ENCODE measurements at places on chromosomes 5 and 9.

DNA sequence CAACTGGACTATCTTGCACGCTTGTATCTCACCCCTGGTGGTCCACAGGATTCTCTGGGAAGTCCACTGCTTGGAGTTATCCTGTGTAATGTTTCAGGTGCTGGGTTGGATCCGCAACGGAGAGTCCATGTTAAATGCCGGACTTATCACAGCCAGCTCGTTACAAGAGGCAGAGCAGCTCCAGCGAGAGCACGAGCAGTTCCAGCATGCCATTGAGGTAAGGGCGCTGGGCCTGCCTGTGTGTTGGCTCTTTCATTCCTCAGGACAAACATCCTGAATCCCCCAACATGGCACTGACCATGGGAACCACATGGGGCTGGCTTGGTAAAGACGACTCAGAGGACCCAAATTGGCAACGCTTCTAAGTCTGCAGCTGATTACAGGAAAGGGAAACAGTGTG lies 214.8 kb upstream of the OTULINL start:
- no peak for DNase-seq

DNA sequence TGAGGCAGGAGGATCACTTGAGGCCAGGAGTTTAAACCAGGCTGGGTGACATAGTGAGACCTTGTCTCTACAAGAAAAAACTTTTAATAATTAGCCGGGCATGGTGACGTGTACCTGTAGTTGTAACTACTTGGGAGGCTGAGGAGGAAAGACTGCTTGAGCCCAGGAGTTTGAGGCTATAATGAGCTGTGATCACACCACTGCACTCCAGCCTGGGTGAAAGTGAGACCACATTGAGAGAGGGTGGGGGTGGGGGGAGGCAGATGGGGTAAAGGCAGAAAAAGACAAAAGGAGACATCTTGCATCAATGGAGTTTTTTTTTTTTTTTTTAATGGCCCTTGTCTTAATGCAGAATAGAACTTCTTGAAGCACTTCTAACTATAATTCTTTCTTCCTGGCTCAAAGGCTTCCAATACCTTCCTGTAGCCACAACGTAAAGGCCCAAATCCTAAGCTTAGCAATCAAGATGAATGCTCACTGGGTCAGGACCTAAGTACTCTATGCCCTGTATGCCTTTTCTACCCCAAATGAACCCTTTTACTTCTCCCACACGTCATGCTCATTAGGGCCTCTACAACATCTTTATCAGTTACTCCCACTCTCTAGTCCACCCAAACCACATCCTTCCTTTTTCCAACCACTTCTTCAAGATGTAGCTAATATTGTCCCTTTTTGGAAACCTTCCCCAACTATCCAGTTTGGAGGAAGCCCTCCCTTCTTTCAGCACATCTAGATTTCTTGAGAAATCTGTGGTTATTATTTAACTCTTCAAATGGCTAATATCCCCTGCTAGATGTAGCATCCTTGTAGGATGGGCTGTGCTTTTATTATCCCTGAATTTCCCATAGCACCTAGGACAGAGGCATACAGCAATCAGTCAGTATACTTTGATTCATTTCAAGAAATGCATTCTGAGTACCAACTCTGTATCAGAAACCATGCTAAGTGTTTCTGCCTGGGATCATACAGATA lies 40.8 kb downstream of the CSF2 start:
- DNase-seq: no peak

DNA sequence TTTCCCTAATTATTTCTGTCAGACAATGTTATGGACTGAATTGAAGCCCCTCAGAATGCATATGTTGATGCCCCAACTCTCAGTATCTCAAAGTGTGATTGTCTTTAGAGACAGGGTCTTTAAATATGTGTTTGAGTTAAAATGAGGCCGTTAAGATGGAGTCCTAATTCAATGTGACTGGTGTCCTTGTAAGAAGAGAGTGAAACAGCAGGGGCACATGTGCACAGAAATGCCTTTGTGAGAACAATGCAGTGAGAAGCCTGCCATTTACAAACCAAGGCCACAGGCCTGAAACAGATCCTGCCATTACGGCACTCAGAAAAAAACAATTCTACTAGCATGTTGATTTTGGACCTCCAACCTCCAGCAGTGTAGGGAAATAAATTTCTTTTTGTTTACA lies 483.0 kb upstream of the DMAC1 start:
- DNase-seq: no peak

DNA sequence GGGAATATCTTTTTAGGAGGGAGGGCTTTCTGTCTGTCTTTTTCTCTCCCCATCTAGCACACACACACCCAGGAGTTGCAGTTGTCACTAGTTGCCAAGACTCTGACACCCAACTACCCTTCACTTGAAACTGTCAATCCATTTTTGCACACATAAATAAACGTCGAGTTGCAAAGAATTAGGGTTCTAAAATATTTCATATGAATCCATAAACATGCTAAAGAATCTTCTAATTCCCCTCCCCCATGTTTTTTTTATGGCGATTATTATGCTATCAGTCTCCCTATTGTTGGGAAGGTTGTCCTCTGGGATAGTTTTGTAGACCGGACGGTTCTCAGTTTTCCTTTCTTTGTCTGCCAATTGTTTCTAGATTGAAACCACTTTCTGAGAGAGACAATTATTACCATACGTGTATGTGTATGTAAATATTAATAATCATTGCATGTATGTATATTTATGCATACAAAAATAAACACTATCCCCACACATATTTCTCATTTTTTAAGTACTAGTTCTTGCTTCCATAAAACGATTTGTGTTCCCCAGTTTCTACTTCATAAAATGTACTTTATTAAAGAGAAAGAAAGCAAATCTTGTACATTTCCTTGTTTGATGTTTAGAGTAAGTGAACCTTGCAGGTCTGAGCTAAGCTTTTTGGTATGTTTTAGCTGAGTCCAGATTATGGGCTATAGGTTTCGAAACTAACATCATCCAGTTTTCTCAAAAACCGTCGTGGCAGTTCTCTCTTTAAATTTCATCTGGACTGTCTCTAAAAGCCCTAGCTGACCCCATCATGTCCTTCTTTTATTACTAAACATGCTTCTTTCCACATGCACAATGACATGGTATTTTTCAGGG lies 165.0 kb upstream of the MPDZ start:
- no peak for DNase-seq

DNA sequence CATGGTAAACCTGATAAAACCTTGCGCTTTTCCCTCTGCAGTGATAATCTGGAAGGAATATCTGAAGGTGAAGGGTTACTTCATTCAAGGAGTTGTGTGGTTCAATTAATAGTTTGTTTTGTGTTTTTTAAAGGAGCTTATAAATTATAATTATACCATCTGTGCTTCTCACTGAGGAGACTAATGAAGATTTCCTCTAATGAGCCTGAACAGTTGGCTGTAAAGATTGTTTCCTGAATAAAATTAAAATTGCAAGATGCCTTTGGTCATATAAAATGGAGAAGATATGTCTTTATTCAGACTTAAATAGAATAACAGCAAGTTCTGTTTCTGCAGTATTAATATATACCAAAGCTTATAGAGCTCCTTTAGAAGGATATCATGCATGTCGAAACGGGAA lies 59.9 kb downstream of the GAPVD1 start:
- no peak for DNase-seq

- DNase-seq: no peak
These were observed 310.2 kb downstream of the ARHGAP26 start for GRCh38 chr5:143080407-143080806.

DNA sequence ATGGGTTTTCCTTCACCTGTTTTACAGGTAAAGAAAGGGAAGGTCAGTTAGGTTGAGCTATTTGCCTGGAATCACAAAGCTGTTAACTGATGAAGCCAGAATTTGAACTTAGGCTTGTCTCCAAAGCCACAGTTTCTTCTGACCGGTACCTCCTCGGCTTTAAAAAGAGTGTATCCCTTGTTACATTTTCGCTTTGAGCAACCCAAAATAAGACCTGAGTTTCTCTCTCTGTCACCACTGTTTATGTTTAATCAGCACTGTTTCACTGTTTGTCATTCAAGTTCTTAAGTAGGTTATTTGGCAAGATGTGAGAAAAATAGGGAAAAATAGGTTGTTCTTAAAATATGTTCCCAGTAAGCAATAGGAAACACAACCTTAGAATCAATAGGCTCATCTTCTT lies 84.6 kb downstream of the VCAN start:
- DNase-seq: no peak

GRCh38 chr5:124998520-124998919 lies 252.1 kb upstream of the ZNF608 start:
- no peak for DNase-seq

DNA sequence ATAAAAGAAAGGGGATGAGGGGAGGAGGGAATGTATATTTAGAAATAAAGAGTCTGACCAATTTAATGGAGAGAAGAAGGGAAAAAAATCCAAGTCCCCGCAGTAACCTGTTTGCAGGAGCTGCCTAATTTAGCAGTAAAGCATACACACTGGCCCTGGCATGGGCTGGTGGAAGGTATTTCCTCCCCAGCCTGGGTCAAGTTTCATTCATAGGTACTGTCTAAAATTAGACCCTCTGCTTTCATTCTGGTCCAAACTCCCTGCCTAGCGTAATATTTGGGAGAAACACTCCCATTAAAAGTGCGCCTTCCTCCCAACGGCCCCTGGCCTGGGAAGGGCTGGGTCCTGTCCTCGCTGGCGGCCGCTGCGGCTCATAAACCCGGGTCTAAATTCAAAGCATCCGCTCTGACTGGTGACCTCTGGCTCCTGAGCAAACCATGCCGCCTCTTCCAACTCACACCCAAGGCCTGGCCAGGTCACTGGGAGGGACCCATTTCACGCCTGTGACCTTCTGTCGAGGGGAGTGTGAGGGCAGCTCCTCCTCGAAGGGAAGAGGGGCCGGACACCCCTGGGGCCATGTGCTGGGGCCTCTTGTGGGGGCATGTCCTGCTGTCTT lies 123.2 kb downstream of the FGF18 start:
- no peak for DNase-seq

GRCh38 chr9:81787747-81788632 lies 98.6 kb upstream of the TLE1 start:
- peak; percentile 73 for DNase-seq

DNA sequence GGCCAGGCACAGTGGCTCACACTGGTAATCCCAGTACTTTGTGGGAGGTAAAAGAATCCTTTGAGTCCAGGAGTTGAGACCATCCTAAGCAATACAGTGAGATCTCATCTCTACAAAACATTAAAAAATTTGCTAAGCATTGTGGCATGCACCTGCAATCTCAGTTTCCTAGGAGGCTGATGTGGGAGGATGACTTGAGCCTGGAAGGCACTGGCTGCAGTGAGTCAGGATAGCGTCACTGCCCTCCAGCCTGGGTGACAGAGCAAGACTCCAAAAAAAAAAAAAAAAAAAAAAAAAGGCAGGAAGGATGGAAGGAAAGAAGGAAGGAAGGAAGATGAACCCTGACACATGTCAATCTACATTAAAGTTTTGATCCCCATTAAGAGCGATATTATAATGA lies 1452.2 kb upstream of the ACO1 start:
- no peak for DNase-seq

DNA sequence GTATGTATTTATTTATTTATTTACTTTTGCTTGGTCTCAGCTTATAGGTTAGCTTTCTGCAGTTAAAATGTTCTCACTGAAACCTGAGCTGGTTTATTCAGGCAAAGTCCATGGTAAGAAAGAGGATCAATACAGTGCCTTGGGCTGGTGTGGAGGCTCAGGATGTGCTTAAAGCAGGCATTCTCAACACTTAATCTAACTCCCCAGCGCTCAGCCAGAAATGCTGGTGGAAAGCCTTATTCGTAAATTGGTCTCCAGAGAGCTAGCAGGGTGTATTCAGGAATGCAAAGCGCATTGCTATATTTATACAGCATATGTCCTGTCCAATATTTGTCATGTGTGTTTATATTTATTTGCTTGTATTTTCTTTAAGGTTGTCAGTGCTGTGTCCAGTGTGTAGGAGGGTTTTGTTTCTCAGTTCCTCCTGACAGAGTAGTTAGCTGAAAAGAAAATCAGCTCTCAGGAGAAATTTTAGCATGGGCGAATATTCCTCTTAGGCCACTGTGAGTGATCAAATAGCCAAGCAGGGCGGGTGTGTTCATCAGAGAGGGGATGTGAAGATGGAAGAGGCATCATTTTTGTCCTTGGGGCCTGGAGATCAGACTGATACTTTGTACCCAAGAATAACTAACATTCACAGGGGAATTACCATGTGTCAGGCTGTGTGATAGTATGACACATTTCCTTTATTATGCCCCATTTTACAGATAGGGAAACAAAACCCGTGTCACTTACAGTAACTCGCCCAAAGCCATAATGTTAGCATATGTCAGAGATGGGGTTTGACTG lies 65.8 kb downstream of the DOCK2 start:
- DNase-seq: no peak

GRCh38 chr5:18380729-18381362 lies 746.6 kb downstream of the TAF11L14 start:
- DNase-seq: no peak

GRCh38 chr5:158406884-158407823 lies 548.2 kb upstream of the CLINT1 start:
- no peak for DNase-seq

DNA sequence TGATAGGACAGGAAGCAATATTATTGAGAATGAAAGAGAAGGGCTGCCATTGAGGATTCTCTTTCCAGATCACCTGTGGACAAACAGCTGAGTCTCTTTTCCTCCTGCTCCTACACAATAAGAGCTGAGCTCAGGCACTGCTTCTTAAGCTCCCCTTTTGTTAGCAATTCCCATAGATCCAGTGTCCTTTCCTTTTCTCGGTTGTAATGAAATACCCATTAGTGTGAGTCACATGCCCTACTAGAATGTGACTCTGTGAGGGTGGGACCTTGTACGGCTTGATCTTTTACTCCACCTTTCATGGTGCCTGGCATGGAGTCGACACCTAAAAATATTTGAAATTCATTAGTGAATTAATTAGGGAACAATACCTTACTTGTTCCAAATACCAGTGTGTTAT lies 269.2 kb downstream of the NR3C1 start:
- DNase-seq: no peak

DNA sequence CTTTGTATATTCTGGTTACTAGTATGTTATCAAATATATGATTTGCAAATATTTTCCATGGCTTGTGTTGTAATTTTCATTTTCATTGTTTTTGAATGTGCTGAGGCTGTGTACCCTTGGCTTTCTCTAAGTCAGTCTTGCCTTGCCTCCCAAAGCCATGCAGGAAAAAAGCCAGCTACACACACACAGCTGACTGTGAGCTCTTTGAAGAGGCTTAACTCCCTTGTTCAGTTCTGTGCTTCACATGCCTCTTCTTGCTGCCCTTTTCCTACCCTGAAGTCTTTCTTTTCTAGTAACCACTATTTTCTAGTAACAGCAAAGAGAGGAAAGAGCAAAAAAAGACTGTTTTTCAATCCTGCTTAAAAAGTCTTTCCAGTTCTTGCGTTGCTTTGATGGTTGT lies 53.9 kb downstream of the KCNN2 start:
- no peak for DNase-seq

- no peak for DNase-seq
These were observed 160.1 kb upstream of the CDKN2B start for GRCh38 chr9:22169243-22169642.

DNA sequence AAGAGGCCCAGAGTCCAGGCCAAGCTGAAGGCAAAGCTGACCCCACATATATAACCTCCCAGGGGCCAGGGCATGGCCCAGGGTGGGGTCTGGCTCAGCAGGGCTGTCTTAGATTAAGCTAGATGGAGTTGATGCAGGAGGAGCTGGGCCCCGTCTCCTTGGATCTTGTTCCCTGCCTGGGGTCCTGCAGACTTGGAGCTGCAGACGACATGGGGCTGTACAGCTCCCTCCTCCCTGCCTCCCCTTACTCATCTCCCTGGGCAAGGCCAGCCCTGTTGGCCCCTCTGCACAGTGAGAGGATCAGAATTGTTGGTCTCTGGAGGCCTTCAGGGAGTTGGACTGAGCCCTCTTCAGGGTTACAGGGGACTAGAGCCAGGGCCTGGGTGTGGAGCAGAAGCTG lies 134.9 kb downstream of the RGS3 start:
- no peak for DNase-seq

Data from HepG2 (cell line).